ENCODE measurements at places on chromosomes 2 and 18. TPM values are rescaled to one million over a fixed set of nuclear protein-coding genes. Genes with fewer than 3 reads are reported as not detected.

KCNJ13 gene
- not detected for polyA plus RNA-seq

DNA sequence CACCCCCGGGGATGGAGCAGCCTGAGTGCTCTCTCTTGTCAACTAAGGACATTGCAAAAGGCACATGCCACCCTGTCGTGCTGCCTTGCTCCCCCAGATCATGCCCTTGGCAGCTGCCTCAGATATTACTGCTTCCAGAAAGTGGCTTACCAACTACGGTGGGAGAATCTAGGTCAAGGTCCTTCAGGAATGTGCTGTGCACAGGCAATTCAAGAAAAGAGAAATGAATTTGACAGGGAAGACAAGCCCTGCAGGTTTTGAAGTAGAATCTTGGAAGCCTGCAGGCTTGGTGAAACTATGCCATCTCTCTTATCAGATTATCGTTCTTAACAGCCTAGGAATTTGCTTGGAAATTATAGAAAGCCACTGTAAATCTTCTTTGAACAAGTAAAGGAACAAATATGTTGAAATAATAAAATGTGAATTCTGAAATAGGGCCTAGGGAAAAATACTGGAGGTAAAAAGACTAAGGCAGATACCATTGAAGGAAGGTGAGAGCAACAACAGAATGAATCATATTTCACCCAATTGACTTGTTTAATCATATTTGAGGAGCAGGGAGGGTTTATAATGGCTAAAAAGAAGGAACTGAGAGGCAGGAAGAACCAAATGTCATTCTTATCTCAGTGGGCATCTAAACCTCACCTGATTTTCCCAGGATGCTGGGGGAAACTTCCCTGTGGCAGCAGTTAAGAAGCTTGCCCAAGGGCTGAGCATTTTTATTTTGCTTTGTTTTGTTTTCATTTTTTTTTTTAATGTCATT lies 94.0 kb upstream of the GLS start:
- DNase-seq = no peak

- peak; percentile 53 for DNase-seq
Observed at GRCh38 chr2:101759162-101759561, 61.7 kb downstream of the MAP4K4 start.

DNA sequence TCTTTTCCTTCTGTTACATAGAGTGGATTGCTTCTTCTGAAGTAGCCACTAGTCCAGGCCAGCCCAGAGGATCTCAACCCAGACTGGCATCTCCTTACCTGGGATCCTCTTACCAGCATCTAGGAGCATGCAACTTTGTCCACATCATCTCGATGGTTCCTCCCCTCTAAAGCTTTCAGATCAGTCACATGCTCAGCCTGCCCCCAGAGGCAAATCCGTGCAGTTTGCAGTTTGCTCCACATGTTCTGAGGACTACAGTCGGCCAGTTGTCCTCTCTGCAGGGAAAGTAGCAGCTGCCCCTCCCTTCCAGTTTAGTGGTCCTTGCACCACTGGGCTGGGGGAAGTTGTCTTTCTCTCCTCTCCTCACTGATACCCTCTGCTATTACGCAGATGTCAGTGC lies 259.8 kb upstream of the APCDD1 start:
- DNase-seq = no peak

- DNase-seq = no peak
Observed at GRCh38 chr2:30847329-30847728, 40.1 kb upstream of the CAPN13 start.

PMS1 gene
- 7.8 TPM for polyA plus RNA-seq

DNA sequence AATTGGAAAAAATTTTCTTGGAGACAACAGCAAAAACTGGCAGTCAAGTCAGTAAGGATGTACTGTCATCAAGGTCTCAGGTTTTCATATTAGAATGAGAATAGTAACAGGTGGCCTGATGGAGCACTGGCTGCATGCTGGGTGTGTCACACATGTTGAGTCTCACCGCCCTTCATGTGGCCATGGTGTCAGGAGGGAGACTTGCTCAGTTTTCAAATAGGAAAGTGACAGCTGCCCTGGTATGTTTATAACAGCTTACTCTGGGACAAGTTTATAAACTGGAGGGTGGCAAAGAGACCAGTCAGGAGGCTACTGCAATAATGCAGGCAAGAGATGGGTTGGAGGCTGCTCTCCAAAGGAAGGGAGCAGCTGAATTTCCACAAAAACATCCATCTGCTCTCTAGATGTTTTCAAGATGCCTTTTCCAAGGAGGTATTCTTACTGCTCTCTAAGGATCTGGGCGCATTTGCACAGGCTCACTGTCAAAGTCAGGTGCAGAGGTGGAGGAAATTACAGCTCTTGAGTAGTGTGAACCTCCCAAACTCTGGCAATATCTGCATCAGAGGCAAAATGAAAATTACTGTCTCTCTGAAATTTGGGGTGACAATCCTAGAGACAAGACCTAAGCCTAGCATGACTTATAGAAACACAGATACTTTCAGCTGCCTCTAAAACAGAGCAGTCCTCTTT lies 321.9 kb upstream of the RAB12 start:
- DNase-seq = no peak

MDH1B gene
- 0.53 TPM for polyA plus RNA-seq

GRCh38 chr2:70541481-70542020 lies 12.1 kb downstream of the TGFA start:
- DNase-seq = no peak

DNA sequence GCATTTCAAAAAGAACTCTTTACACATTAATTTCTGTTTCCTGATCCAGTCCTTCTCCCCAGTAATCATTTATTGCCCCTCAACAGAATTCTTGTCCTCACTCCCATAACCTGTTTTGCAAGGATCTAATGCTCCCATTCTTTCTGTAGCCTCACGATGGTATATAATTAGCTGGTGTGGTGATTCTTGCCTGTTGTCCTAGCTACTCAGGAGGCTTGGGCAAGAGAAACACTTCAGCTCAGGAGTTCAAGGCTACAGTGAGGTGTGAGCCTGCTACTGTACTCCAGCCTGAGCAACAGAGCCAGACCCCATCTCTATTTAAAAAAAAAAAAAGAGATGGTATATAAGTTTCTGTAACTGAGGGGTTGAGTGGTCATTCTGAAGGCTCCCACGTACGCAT lies 7.7 kb upstream of the TRAPPC8 start:
- no peak for DNase-seq

KCNS3 gene
- 1.0 TPM for polyA plus RNA-seq

GRCh38 chr2:55049043-55049820 lies 1.0 kb downstream of the RTN4 start:
- peak; percentile 92 for DNase-seq

DSC2 gene
- 6.3 TPM for polyA plus RNA-seq

DNA sequence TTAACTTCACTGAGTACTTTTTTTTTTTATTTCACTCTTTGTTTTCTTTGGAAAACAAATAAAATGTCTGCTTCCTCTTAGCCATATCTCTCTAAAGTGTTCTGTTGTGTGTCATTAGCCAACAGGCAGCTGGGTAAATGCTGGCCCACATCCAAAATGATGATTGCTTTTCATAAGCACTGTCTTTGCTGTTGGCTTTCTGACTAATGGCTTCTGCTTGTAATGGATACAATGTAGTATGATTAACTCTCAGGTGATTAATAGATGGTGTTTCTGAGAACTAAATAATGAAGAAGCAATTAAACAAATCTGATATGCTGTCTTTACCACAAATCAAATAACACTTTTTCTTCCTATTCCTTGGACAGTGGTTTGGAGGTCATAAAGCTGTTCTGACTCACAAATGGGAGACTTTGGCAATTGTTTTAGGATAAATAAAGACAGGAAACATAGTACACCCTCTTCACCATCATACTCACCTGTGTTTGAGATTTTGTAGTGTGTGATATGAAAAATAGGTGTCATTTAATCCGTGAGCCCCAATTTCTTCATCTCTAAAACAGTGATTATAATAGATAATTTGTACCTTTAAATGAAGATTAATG lies 888.4 kb downstream of the TSN start:
- no peak for DNase-seq

SESTD1 gene
- 9.2 TPM for polyA plus RNA-seq

DNA sequence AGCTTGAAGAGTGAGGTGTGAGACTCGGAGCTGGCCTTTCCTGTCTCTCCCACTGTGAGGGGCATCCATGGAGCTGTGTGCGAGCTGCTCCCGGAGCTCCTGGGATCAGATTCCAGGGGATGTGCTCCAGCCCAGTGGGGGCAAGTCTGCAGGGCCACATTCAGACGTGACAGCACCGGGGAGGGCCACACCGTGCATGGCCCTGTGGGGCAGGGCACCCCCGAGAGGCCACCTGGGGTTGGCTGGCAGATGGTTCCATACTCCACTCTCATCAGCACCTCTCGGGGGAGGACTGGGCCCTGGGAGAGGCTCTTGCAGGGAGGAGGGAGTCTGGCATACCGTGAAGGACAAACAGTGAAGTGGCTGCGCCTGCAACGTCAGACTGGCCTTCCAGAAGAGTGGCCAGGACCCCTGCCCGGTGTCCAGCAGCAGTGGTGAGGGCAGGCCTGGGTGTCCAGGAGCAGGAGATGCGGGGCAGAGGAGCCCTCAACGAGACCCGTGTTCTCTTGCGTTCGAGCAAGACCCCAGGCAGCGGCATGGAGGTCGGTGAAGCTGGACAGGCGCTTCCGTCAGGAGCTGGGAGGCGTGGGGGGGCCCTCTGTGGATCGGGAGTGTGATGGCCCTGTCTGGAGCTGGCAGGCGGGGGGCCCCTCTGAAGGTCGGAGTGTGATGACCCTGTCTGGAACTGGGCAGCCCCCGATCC lies 84.3 kb downstream of the ASB1 start:
- DNase-seq = no peak

DNA sequence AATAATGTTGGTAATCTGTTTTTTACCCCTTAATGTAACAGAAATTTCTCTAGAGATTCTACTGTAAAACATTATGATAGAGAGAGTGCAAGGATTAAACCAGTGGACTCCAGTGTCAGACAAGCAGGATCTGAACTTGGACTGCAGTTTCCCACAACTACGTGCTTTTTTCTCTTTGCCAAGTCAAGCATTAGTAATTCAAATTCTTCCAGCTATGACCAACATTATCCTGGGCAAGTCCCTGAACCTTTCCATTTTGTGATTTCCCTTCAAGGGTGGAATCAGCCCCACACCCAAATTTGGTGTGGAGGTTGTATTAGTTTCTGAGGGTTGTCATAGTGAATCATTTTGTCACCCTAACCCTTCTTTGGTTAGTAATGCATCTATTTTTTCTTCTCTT lies 482.0 kb downstream of the ZNF516 start:
- no peak for DNase-seq

DNA sequence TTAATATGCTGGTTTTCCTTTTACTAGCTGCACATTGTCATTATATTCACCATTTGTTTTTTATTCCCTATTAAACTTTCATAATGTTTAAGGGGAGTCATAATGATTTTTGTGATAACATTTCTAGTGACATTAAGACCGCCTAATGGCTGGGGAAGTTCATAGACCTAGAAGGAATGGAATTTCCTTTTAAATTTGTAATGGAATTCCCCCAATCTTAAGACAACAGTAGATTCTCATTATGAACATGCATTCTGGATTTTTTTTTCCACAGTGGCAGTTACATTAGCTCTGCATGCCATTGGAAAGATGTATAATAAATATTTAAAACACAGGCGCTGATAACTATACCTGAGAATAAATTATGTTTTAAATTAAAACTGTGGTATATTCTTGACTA lies 8.4 kb downstream of the YPEL5 start:
- DNase-seq = no peak

DNA sequence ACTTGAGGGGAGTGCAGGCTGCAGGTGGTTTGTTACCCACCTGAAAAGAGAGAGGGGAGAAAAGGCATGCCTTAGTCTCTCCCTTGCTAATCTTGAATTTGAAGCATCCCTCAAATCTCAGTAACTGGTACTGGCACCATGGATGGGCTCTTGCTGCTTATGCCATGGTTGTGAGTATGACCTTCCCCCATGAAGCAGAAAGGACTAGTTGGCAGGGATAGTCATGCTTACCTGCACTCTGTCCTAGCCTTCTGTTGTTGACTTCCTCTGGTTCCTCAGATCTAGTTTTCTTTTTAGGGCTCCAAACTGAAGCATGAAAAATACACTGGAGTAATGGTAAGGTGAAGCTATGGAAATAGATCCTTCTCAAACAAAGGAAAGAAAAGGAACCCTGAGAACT lies 191.2 kb downstream of the SPAG16 start:
- DNase-seq = no peak

- no peak for DNase-seq
Observed at GRCh38 chr18:55206927-55207326, 247.7 kb upstream of the CCDC68 start.

- no peak for DNase-seq
Observed at GRCh38 chr18:31424383-31424988, 23.1 kb upstream of the DSG3 start.

- no peak for DNase-seq
Observed at GRCh38 chr2:200223205-200223784, 83.2 kb upstream of the SPATS2L start.

LCT gene
- not detected for polyA plus RNA-seq

Data from heart left ventricle (tissue), 16 donors.